K562 (cell line): ENCODE measurements at places on chromosomes 5 and 9.

- no peak for DNase-seq
These were observed 298.7 kb upstream of the CDH6 start for GRCh38 chr5:30894811-30895210.

DNA sequence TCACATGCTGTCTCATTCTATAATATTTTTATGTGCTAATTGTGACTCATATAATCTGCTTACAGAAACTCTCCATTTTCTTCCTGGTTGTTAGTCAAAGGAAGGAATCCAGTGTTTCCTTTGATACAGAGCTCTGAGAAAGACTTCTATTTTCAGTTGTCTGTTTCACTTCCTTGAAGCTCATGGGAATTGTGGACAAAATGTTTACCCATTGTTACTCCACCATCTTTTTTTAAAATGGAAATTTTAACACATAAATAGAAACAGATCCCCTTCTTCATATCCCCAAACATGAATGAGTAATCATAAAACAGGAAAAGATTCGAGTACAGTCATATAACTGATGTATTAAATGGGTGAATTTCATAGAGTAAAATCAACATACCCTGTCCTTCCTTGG is 42.0 kb upstream of the KCNN2 start:
- no peak for DNase-seq

DNA sequence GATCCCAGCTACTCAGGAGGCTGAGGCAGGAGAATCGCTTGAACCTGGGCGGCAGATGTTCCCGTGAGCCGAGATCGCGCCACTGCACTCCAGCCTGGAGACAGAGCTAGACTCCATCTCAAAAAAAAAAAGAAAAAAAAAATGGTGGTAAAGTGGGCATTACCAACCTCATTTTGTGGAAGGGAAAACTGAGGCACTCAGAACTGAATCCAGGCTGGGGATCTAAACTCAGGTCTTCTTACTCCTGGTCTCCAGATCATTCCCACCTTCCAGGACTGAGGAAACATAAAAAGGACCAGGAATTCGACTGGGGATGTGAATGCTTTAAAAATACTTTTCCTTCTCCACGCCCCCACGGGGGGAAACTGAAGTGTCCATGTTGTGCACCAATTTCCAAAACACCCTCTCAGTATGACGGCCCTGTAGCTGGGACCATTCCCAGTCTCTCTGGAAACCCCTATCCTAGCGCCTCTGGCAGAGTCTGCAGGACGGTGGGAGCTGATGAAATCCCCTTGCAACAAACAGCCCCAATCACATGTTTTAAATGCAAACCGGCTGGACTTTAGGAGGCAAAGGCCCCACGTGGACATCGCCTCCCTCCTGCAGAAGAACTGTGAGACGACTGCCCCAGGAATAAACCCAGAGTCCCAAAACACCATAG is 8.9 kb upstream of the AKNA start:
- DNase-seq, result no peak

GRCh38 chr5:66307647-66308241 is 163.6 kb downstream of the SREK1 start:
- DNase-seq, result peak; percentile 49

DNA sequence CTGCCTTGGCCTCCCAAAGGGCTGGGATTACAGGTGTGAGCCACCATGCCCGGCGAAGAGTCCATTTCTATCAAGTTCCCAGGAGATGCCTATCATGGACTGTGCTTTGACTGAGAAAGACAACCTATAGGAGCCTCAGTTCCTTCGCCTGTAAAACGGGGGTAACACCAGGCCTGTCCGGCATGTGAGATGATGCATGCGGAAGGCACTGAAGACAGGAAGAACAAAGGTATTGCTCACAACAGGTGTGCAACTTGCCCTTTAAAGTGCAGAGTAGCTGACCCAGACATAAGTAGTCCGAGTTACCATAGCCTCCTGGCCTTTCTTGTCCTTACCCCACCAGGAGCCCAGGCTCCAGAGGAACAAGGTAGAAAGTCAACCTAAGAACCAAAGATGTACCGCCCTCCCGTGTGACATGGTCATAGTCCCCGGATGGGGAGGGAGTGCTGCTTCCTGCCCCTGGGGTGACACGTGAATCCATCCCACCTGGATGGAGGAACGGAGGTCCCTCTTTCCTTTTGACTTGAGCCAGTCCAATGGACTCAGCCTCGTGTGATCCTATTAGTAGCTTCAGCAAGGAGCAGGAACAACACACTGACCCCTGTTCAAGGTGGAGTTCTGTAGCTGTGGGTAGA is 60.3 kb downstream of the HSPA4 start:
- no peak for DNase-seq

- no peak for DNase-seq
These were observed 212.5 kb downstream of the DEPDC1B start for GRCh38 chr5:60487476-60487875.

GRCh38 chr9:112863214-112863613 is 27.5 kb downstream of the SLC46A2 start:
- no peak for DNase-seq

GRCh38 chr5:164352695-164353094 is 847.3 kb downstream of the MAT2B start:
- no peak for DNase-seq

GRCh38 chr9:98667005-98667640 is 41.6 kb downstream of the GABBR2 start:
- no peak for DNase-seq

- no peak for DNase-seq
These were observed 190.0 kb downstream of the GAS1 start for GRCh38 chr9:86757382-86757720.

- DNase-seq, result no peak
These were observed 297.7 kb upstream of the CD180 start for GRCh38 chr5:67494186-67494855.

- no peak for DNase-seq
These were observed 40.6 kb downstream of the TNFSF8 start for GRCh38 chr9:114889802-114890224.

- DNase-seq, result no peak
These were observed 128.1 kb upstream of the SLIT3 start for GRCh38 chr5:169429044-169429443.

DNA sequence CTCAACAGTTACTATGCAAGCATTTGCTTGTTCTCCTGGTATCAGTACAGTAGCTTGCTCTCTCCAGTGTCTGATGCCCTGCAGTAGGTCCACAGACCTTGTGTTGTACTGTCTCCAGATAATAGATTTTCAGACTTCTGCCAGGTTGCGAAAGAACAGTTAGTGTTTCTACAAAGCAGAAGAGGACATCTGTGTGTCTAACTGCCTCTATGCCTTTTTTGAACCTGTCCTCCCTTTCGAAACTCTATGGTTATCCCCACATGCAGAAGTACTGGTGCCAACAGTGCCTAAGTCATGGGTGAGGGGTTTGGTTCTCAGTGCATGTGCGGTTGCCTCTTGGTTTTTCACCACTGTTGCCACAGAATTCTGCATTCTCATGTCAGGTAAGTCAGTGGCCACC is 45.9 kb downstream of the KCNN2 start:
- DNase-seq, result no peak

GRCh38 chr5:5800801-5801761 is 378.6 kb downstream of the ICE1 start:
- no peak for DNase-seq

- no peak for DNase-seq
These were observed 443.8 kb downstream of the BNC2 start for GRCh38 chr9:16426716-16427115.

GRCh38 chr9:35236692-35237091 is 74.9 kb downstream of the UNC13B start:
- no peak for DNase-seq

GRCh38 chr5:38768412-38769211 is 77.2 kb upstream of the OSMR start:
- DNase-seq, result no peak

GRCh38 chr9:69980041-69980440 is 63.6 kb upstream of the MAMDC2 start:
- no peak for DNase-seq
